Effector CD4-positive, alpha-beta T cell (primary cell): ENCODE measurements at places on chromosomes 3 and 15.

- DNase-seq = no peak
These were observed 713.1 kb upstream of the CFAP20DC start for GRCh38 chr3:59762941-59763340.

DNA sequence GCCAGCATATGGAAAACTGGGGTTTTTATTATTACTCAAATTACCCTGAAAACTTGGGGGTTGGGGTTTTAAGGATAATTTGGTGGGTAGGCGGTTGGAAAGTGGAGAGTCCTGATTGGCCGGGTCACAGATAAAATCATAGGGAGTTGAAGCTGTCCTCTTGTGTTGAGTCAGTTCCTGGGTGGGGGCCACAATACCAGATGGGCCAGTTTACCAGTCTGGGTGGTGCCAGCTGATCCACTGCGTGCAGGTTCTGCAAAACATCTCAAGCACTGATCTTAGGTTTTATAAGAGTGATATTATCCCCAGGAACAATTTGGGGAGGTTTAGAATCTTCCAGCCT lies 4.9 kb upstream of the ZNF662 start:
- no peak for DNase-seq

GRCh38 chr3:132606085-132606484 lies 9.0 kb downstream of the ACKR4 start:
- DNase-seq = no peak

DNA sequence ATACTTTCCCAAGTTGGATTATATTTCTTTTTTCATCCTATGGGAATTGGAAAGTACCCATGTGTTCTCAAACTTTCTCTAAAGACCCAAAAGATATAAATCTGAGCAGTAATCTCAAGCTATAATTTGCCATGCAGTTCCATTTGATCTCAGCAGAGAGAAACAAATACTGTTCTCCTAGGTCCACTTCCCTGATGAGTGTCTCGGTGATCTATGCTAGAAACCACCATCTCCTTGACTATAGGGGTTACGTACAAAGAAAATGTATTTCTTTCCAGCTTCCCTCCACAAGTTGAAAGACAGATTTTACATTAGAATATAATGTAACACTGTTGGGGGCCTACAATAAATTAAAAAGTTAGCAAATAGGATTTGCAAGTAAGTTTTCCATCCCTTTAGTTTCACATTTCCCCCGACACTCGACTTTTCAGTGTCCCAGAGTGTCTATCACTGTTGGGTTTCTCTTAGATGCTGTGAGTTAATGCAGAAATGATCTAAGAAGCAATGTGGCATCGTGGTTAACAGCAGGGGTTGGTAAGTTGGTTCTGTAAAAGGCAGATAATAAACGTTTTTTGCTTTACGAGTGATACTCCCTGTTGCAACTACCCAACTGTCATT lies 465.1 kb upstream of the CFAP20DC start:
- no peak for DNase-seq

- no peak for DNase-seq
These were observed 63.6 kb downstream of the OSBPL10 start for GRCh38 chr3:31917303-31918005.
